Activated T-cell treated with anti-CD3 and anti-CD28 coated beads, Interleukin-2, amount 50 U/mL, for 72 hours (primary cell): ENCODE measurements at places on chromosomes 16 and 17.
A peak's percentile ranks its signal among the peaks of the same experiment; 100 is the strongest.

- H3K4me1 ChIP-seq: peaks cover 14% of the 10 kb centered on the region
- peaks cover 6% of the 10 kb centered on the region for H3K27me3 ChIP-seq
- H3K4me3 ChIP-seq: peak overlapping the region; percentile 9
- DNase-seq: peak; percentile 16
- H3K27ac ChIP-seq: peak overlapping the region; percentile 7
- H3K36me3 ChIP-seq: peaks cover 5% of the 10 kb centered on the region
These were observed 254.6 kb downstream of the HS3ST3A1 start for GRCh38 chr17:13346996-13347762.

- H3K4me1 ChIP-seq: peaks cover 16% of the 10 kb centered on the region
- peaks cover 6% of the 10 kb centered on the region for H3K27me3 ChIP-seq
- peaks cover 3% of the 10 kb centered on the region for H3K36me3 ChIP-seq
- H3K27ac ChIP-seq: no peak overlapping the region
- no peak for DNase-seq
These were observed 45.9 kb downstream of the AXIN2 start for GRCh38 chr17:65515512-65515911.

DNA sequence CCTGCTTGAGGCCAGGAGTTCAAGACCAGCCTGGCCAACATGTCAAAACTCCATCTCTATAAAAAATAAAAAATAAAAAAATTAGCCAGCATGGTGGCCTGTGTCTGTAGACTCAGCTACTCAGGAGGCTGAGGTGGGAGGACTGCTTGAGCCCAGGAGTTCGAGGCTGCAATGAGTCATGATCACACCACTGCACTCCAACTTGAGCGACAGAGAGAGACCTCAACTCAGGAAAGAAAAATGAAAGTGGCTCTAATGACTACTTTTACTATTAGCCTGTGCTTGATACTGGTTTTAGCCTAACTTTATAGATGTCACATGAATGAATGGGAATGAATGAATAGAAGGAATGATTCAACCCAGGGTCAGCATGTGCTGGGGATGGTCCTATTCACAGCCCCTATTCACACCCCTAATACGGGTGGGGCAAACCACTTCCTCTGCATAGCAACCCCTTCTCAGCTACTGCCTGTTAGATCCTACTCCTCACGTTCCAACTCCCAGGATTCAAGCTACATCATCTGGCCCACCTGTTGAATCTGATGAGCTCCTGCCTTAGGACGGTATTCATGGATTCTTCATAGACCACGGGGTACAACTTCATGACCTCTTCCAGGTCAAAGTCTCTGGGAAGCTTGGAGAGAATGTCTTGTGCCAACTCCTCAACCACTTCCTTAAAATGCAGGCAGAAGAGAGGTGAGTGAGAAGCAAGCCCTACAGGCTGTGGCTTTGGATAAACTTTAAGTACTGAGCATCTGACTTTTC, 40.5 kb downstream of the LYRM1 start:
- H3K27me3 ChIP-seq: peaks cover 6% of the 10 kb centered on the region
- H3K27ac ChIP-seq: no peak overlapping the region
- H3K4me1 ChIP-seq: peaks cover 77% of the 10 kb centered on the region
- DNase-seq: peak; percentile 32

- H3K4me3 ChIP-seq: no peak overlapping the region
- H3K4me1 ChIP-seq: no peaks in the 10 kb centered on the region
- peaks cover 6% of the 10 kb centered on the region for H3K27me3 ChIP-seq
- DNase-seq: no peak
These were observed 202.4 kb downstream of the C16orf95 start for GRCh38 chr16:87114832-87115231.

DNA sequence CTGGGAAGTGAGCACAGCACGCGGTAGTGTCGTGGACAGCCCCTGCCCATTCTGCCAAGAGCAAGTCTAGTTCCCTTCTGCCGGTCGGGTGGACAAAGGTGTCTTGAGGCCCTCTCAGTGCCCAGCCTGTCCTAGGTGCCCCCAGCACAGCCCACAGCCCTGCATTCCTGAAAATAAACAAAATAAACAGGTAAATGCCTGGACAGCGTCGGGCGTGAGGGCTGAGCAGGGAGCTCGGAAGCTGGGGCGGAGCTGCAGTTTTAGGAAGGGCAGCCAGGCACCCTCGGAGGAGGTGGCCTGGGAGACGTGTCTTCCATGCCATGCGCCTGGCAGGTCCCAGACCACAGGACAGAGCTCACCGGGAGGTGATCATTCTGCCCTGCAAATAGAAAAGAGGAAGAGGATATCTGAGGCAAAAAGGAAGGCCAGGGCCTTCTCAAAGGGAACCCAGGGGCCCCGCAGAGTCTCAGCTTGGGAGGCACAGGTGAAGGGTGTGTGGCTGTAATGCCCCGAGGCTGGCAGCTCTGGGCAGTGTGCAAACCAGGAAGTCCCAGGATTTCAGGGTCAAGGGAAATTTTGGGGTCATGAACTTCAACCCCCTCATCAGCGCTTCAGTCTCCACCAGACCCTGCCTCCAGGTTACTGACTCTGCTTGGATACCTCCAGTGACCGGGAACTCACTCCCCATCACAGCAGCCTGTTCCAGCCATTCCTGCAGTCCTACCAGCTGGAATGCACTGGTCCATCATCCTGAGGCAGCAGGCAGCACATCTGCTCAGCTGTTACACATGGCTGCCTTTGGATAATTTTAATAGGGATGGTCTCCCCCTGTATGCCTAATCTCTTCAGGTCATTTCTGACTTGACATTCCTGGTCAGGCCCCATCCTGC, 1.7 kb downstream of the ZNF469 start:
- H3K4me3 ChIP-seq: peak overlapping the region; percentile 49
- peaks cover 4% of the 10 kb centered on the region for H3K4me1 ChIP-seq
- no peaks in the 10 kb centered on the region for H3K36me3 ChIP-seq
- H3K27ac ChIP-seq: no peak overlapping the region

- H3K4me1 ChIP-seq: peaks cover 69% of the 10 kb centered on the region
- DNase-seq: no peak
- no peak overlapping the region for H3K27ac ChIP-seq
- no peak overlapping the region for H3K4me3 ChIP-seq
- H3K27me3 ChIP-seq: no peaks in the 10 kb centered on the region
These were observed 2.9 kb downstream of the ARSG start for GRCh38 chr17:68294196-68294555.

DNA sequence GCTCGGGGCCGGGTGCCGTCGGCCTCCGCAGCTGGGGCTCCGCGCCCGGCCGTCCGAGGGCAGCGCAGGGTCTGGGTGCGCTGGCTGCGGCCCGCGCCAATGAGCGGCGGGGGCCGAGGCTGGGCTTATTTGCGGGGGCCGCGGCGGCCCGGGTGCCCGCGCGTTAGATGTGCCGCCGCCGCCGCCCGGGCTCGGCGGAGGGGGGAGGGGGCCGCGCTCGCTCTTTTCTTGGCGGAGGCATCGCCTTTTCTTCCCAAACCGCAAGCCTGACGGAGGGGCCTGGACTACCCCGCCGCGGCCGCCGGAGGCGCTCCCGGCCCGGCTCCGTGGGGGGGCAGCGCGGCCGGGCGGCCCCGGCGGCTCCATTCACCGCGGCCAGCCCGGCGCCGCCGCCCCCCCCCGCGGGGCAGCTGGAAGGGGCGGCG, at the start of gene NOTUM:
Gene NOTUM, minus strand, starts transcription at position 101 of the 425 bp plus-strand sequence. CDS start 278 bp downstream, outside the sequence.
- peaks cover 14% of the 10 kb centered on the region for H3K27me3 ChIP-seq
- no peak within 1 kb of the TSS for H3K27ac ChIP-seq
- no peak within 1 kb of the TSS for H3K4me3 ChIP-seq
- H3K4me1 ChIP-seq: no peaks in the 10 kb centered on the region
- DNase-seq: no peak

DNA sequence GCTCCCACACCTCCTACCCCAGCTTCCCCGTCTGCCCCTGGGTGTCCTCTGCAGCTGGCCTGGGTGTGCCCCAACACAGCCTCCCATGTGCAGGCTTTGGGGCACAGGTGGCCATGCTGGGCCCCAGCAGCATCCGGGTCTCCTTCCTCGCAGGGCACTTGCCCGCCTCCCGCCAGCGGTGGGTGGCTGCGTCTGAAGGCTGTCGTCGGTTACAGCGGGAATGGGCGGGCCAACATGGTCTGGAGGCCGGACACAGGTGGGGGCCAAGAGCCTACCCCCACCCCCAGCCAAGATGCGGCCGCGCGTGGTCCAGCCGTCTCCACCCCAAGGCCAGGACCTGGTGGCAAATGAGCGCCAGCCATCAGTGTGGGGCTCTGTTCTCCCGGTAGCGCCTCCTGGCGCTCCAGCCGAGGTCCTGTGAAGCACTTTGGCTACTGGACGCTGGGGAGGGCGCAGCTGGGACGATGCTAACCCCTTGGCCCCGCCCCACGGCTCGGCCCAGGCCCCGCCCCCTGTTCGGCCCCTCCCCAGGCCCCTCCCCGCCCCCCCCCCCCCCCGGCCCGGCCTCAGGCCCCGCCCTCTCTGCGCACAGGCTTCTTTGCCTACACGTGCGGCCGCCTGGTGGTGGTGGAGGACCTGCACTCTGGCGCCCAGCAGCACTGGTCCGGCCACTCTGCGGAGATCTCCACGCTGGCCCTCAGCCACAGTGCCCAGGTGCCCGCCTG, 7.3 kb upstream of the RHOT2 start:
- no peaks in the 10 kb centered on the region for H3K27me3 ChIP-seq
- H3K36me3 ChIP-seq: no peaks in the 10 kb centered on the region
- H3K27ac ChIP-seq: no peak overlapping the region
- peaks cover 5% of the 10 kb centered on the region for H3K4me1 ChIP-seq

- no peaks in the 10 kb centered on the region for H3K36me3 ChIP-seq
- DNase-seq: no peak
- H3K4me3 ChIP-seq: no peak overlapping the region
- H3K27ac ChIP-seq: no peak overlapping the region
These were observed 24.2 kb downstream of the FOXL1 start for GRCh38 chr16:86602521-86602920.

- H3K27me3 ChIP-seq: no peaks in the 10 kb centered on the region
- H3K4me3 ChIP-seq: no peak overlapping the region
- peaks cover 10% of the 10 kb centered on the region for H3K36me3 ChIP-seq
- no peak overlapping the region for H3K27ac ChIP-seq
- H3K4me1 ChIP-seq: peaks cover 51% of the 10 kb centered on the region
- no peak for DNase-seq
These were observed 62.4 kb downstream of the VMP1 start for GRCh38 chr17:59769887-59770286.

- no peaks in the 10 kb centered on the region for H3K27me3 ChIP-seq
- H3K4me1 ChIP-seq: no peaks in the 10 kb centered on the region
- H3K27ac ChIP-seq: no peak overlapping the region
- H3K36me3 ChIP-seq: no peaks in the 10 kb centered on the region
These were observed 185.8 kb downstream of the ZFHX3 start for GRCh38 chr16:72862090-72862489.

- peaks cover 4% of the 10 kb centered on the region for H3K36me3 ChIP-seq
- peaks cover 36% of the 10 kb centered on the region for H3K27me3 ChIP-seq
- no peak for DNase-seq
- peaks cover 5% of the 10 kb centered on the region for H3K4me1 ChIP-seq
- H3K27ac ChIP-seq: no peak overlapping the region
- no peak overlapping the region for H3K4me3 ChIP-seq
These were observed 10.7 kb upstream of the TMC5 start for GRCh38 chr16:19406891-19407491.

DNA sequence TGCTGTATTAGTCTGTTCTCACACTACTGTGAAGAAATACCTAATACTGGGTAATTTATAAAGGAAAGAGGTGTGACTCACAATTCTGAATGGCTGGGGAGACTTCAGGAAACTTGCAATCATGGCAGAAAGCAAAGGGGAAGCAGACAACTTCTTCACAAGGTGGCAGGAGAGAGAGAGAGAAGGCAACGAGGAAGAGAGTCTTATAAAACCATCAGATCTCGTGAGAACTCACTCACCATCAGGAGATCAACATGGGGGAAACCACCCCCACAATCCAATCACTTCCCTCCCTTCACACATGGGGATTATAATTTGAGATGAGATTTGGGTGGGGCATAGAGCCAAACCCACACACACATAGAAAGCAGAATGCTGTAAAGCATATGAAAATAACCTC, 896.2 kb downstream of the CDH11 start:
- no peaks in the 10 kb centered on the region for H3K27me3 ChIP-seq
- DNase-seq: no peak
- H3K36me3 ChIP-seq: no peaks in the 10 kb centered on the region
- no peaks in the 10 kb centered on the region for H3K4me1 ChIP-seq

DNA sequence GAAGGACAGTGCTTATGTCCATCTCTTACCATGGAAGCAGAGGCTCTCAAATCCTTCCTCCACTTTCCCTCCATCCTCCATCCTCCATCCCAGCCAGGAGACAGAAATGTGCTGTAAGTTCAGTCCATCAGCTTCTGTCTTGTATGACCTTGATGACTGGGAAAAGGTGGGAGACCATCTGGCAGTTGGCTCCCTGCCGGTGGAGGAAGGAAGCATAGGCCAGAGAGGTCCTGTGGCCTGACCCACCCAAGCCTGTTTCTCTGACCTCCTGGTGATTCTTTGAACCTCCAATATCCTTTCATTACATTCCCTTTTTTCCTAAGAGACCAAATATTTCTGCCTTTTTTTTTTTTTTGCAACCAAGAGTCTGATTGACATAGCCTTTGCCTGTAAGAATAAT, 215.3 kb downstream of the ABCC12 start:
- H3K4me3 ChIP-seq: no peak overlapping the region
- H3K36me3 ChIP-seq: no peaks in the 10 kb centered on the region
- no peak for DNase-seq
- peaks cover 7% of the 10 kb centered on the region for H3K27me3 ChIP-seq
- H3K27ac ChIP-seq: no peak overlapping the region
- H3K4me1 ChIP-seq: no peaks in the 10 kb centered on the region

- H3K4me3 ChIP-seq: no peak overlapping the region
- H3K36me3 ChIP-seq: peaks cover 19% of the 10 kb centered on the region
- H3K27me3 ChIP-seq: no peaks in the 10 kb centered on the region
- no peak for DNase-seq
- peaks cover 52% of the 10 kb centered on the region for H3K4me1 ChIP-seq
These were observed 52.7 kb downstream of the ARSG start for GRCh38 chr17:68343976-68344375.

DNA sequence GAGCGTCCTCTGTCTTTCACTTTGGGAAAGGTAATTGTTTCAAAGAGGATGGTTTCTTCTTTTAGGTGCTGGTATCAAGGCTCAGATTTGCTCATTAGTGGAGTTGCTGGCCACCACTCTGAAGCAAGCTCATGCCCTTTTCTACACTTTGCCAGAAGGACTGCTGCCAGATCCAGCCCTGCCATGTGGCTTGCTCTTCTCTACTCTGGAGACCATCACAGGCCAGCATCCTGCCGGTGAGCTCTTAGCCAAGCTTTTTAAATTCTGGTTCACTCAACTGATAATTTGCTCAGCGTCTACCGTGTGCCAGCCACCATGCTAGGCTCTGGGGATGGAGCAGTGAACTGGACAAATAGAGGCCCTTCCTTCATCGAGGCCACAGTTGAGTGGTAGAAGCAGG, 4.3 kb downstream of the COG1 start:
- no peak for DNase-seq
- no peaks in the 10 kb centered on the region for H3K27me3 ChIP-seq
- peaks cover 22% of the 10 kb centered on the region for H3K4me1 ChIP-seq
- peak overlapping the region; percentile 7 for H3K27ac ChIP-seq
- H3K36me3 ChIP-seq: peaks cover 27% of the 10 kb centered on the region
